ENCODE measurements at places on chromosomes 2 and 18. TPM values are rescaled to one million over a fixed set of nuclear protein-coding genes. Genes with fewer than 3 reads are reported as not detected.

IRS1 gene
- total RNA-seq: 14.8 TPM

PKDCC gene
- 74.0 TPM for total RNA-seq

GRCh38 chr2:177489719-177490301, 97.2 kb downstream of the AGPS start:
- no peak for DNase-seq

DNA sequence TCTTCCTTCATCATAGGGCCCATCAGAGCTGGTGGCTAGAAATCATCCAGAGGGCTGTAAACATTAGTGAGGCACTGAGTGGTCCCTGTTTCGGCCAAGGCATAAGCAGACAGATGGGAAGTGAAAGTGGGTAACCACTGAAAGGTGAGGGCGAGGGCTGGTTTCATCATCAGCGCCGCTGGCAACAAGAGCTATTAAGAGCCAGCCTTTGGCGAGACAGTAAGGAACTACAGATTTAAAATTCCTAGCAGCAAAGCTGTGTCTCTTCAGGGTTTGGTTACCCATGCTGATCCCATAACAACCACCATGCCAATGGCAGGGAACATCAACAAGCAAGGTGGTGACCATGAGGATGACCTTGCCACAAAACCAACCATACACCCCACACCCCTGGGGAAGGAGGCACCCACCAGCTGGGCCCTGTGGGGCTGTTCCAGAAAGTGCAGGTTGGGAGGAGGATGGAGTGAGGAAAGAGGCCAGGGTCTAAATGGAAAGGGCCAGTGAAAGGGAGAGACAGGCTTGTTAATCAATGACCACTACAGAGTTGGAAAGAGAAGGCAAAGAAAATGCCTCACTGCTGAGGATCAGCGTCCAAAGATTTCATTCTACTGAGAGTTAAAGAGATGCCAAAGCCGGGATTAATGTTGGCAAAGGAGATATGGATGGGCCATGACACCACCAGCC, 9.0 kb upstream of the SLC20A1 start:
- DNase-seq: no peak

DNA sequence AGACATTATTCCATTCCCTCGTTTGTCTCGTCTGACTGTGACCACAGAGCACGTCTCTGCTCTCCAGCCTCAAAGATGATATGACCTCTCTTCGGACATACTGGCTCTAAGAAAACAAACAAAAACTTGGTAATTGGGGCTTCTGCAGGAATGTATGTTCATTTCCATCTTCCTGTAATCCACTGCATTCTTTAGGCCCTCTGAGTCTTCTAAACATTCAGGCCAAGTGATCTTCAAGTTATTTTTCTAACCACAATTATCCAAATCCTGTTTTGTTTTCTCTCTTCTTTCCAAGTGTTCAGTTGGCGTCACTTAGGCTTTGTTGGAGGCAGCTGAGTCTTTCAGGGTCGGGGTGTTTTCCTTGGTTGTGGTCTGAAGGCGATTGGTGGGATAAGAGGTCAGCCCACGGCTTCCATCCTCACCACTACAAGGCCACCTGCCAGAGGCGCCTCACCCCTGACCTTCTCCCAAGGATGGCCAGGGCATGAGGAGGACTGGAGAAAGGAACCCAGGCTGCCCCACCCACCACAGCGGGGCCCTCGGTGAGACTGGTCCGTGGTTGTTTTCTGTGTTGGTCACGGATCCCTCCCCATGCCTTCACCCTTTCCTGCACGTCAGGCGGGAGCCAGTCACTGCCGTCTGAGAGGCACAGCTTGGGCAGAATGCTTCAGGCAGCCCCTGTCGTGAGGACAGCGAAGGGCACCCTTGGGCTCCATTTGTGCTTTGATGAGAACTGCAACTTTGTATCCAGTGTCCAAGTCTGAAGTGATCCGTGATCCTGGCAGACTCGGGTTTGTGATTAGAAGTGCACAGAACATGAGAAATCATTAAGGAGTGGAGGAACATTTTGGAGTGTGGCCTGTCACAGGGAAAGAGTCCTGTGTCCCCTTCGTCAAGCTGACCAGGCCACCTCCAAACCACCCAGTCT, 88.6 kb upstream of the FHL2 start:
- no peak for DNase-seq

DNA sequence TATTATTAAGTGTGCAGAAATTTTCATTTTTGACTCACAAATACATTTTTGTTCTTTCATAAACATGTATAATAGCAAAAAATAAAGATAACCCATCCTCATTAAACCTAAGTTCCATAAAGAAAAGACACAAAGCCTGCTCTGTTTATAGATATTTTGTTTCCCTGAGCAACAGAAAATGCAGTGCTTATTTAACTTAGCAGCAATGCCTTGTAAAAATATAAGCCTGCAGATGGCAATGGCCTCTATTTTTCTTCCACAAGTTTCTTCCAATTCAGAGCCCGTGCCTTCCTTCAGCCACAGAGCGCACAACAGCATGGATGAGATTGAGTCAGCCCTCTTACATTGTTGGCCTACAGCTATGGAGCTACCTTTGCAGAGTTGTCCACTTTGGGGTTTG, 43.6 kb downstream of the PKP4 start:
- no peak for DNase-seq

- no peak for DNase-seq
Observed at GRCh38 chr18:5068851-5069250, 128.2 kb downstream of the AKAIN1 start.

DNA sequence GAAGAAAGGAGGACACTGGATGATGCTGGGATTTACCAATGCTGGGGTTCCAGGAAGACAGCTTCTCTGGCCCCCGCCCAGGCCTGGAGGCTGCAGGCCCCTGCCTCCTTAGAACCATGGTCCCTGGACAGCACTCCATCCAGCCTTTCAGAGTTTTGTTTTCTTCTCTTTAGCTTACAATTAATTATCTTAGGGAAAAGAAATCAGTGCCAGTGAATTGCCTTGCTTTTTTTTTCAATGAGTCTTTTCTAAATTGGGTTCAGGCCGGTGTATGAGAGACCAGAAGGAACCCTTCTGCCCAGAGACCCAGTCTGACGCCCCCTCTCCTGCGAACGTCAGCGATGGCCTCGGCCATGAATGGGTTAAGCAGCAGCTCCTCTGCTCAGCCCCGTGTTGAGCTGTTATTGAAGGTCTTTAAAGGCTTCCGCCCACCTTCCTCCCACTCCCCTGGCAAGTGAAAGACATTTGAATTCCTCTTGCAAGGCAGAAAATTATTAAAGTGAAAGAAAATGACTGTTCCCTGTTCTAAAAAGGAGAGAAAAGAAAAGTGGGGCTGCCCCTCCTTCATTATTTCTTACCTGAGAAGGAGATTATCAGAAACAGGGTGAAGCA, 65.7 kb upstream of the CHMP1B start:
- DNase-seq: no peak

GRCh38 chr18:53991202-53991601, 233.3 kb downstream of the MBD2 start:
- no peak for DNase-seq

GRCh38 chr18:13539050-13539449, 187.3 kb downstream of the FAM210A start:
- DNase-seq: peak; percentile 74

Data from left colon (tissue), 2 donors.